ENCODE measurements at places on chromosomes 4 and X. TPM values are rescaled to one million over a fixed set of nuclear protein-coding genes. Genes with fewer than 3 reads are reported as not detected.
A peak's percentile ranks its signal among the peaks of the same experiment; 100 is the strongest.

Gene AMTN
- not detected for total RNA-seq

Gene ABCG2
- 0.76 TPM for total RNA-seq

GRCh38 chr4:4395849-4396627 lies 9.1 kb downstream of the NSG1 start:
- peak; percentile 48 for DNase-seq
- H3K4me3 ChIP-seq: no peak overlapping the region
- no peaks in the 10 kb centered on the region for H3K4me1 ChIP-seq
- no peak overlapping the region for H3K27ac ChIP-seq
- no peaks in the 10 kb centered on the region for H3K36me3 ChIP-seq

DNA sequence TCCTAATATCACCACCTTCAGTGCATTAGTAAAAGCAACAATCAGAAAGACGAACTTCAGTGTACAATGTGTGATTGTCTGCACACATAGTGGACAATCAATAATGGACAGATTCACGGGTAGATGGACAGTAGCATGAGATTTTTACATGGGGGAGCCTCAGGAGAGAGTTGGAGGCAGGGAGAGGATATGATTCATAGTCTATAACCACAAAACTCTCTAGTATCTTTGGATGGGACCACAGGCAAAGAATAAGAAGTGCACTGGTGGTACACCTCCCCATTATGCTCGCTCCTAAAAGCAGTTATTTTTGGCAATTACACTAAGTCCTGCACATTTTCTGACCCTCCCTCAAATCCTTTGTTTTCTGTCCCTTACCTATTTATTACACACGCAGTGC lies 624.4 kb upstream of the ACTRT1 start:
- no peaks in the 10 kb centered on the region for H3K4me1 ChIP-seq
- H3K36me3 ChIP-seq: no peaks in the 10 kb centered on the region
- no peaks in the 10 kb centered on the region for H3K27me3 ChIP-seq
- no peak overlapping the region for H3K27ac ChIP-seq

- peak; percentile 0 for DNase-seq
- H3K36me3 ChIP-seq: no peaks in the 10 kb centered on the region
- H3K4me3 ChIP-seq: no peak overlapping the region
- no peak overlapping the region for H3K27ac ChIP-seq
Observed at GRCh38 chrX:126137899-126138298, 28.2 kb downstream of the DCAF12L2 start.

DNA sequence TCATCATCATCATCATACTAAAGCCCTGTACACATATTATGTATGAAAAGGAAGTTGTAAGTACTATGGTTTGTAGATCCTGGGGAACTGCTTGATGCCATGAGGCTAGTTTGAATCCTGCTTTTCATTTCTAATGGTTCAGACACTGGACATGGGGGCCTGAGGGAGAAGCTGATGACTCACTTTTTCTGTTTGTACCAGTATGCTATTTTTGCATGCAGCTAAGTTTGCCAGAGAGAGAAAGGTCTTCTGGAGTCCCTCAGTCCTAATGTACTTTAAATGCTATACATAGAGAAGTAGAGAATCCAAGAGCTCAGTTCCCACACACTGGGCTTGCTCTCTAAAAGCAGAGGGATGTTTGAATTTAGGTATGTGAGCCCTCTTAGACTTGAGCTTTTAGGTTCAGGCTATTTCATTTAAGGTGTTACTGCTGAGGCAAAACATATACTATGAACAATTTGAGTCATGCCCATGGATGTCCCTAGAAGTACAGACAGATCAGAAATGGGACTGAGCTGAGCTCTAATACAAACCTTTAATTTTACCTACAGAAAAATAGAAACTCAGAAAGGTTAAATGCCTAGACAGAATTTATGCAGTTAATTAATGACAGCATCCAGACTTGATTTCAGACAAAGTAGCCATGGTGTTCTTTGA lies 17.6 kb upstream of the HS3ST1 start:
- no peak overlapping the region for H3K27ac ChIP-seq
- no peaks in the 10 kb centered on the region for H3K27me3 ChIP-seq
- H3K36me3 ChIP-seq: no peaks in the 10 kb centered on the region
- H3K4me3 ChIP-seq: no peak overlapping the region
- H3K4me1 ChIP-seq: no peaks in the 10 kb centered on the region
- no peak for DNase-seq

GRCh38 chrX:109911046-109911445 lies 91.9 kb upstream of the TMEM164 start:
- no peak overlapping the region for H3K27ac ChIP-seq
- H3K4me3 ChIP-seq: no peak overlapping the region
- peak; percentile 13 for DNase-seq
- no peaks in the 10 kb centered on the region for H3K27me3 ChIP-seq
- H3K36me3 ChIP-seq: no peaks in the 10 kb centered on the region

GRCh38 chrX:96713303-96713702 lies 28.7 kb downstream of the DIAPH2 start:
- H3K4me1 ChIP-seq: peaks cover 11% of the 10 kb centered on the region
- H3K27ac ChIP-seq: no peak overlapping the region
- H3K27me3 ChIP-seq: no peaks in the 10 kb centered on the region
- no peaks in the 10 kb centered on the region for H3K36me3 ChIP-seq
- H3K4me3 ChIP-seq: no peak overlapping the region
- no peak for DNase-seq

DNA sequence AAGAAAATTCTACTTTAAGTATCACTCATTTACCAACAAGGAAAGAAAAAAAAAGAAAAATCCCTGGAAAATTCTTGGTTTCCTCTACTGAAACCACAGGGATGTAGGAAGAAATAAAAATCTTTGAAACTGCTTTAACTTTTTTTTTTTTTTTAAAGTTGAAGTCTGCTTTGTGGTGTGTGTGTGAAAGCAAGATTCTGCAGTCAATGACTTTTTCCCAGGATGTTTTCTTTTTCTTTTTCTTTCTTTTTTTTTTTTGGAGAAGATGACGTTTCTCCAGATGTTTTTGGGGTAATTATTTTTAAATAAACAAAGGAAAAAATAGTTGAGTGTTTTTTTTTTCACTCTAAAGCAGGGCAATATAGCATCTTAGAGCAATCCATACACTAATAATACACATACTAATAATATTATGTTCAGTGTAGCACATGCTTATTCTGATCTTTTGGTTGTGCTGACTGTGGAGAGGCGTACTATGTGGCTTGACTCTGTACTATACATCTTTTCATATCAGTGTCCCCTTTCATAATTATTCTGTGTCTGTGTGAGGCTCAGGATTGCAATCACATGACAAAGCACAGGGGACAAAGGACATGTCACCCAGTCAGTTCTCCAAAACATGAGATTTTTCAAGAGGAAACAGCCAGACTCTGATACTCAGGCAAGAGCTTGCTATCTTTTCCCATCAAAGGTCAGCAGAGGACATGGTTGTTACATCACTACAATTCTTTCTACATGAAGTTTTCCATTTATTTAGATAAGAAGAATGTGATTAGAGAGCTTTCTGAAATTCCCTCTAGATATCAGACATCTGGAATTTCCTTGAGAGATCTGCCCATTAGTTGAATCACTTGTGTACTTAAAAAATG lies 111.0 kb downstream of the PDE5A start:
- no peak overlapping the region for H3K4me3 ChIP-seq
- DNase-seq: peak; percentile 36
- peak overlapping the region; percentile 47 for H3K27ac ChIP-seq
- H3K27me3 ChIP-seq: no peaks in the 10 kb centered on the region
- peaks cover 23% of the 10 kb centered on the region for H3K4me1 ChIP-seq

DNA sequence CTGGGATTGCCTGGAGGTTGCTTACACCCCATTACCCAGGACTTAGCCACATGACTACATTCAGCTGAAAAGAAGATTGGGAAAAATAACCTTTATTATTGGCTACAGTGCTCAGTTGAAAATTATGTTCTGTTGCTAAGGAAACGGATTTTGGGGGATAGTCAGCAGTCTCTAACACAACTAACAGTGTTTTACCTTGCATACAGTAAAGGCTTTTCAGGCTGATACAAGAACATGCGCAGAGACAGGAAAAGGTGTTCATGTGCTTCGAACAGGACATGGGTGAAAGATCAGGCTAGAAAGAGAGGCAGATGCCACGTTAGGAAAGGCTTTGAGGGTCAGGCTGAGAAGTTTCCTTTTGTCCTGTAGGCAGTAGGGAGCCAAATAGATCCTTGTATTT lies 14.8 kb upstream of the RHOH start:
- no peaks in the 10 kb centered on the region for H3K36me3 ChIP-seq
- no peak for DNase-seq
- no peak overlapping the region for H3K27ac ChIP-seq
- H3K27me3 ChIP-seq: no peaks in the 10 kb centered on the region

All from GM23248 (cell line).